ENCODE measurements at places on chromosomes 7 and 10.

DNA sequence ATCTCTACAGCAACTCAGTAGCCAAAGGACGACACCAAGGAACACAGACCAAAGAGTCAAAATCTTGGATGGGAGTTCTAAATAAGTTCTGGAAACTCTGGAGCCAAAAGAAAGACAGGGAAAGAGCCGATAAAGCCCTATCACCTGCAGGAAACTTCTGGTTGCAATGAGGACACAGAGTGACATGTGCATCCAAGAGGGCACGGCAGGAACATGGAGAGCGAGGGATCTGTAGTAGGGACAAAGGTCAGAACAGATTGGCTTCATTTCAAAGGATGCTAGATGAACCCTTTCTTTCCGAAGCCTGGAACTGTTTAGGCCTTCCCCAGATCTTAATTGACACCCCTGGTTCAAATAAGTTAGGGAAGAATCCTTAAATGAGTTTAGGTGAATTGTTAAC lies 39.5 kb downstream of the CACNA2D1 start:
- DNase-seq = no peak

GRCh38 chr7:140611641-140612040 lies 29.0 kb downstream of the DENND2A start:
- DNase-seq = no peak

- no peak for DNase-seq
Observed at GRCh38 chr10:126390324-126390723, 2.0 kb upstream of the ADAM12 start.

GRCh38 chr7:39035156-39035555 lies 57.4 kb downstream of the POU6F2 start:
- no peak for DNase-seq

GRCh38 chr10:122632031-122632430 lies 67.6 kb downstream of the C10orf120 start:
- no peak for DNase-seq

- no peak for DNase-seq
Observed at GRCh38 chr10:21020545-21020944, 123.4 kb upstream of the NEBL start.

GRCh38 chr10:122530177-122530576 lies 30.4 kb upstream of the DMBT1 start:
- no peak for DNase-seq

- DNase-seq = no peak
Observed at GRCh38 chr7:91353848-91354247, 89.6 kb downstream of the FZD1 start.

DNA sequence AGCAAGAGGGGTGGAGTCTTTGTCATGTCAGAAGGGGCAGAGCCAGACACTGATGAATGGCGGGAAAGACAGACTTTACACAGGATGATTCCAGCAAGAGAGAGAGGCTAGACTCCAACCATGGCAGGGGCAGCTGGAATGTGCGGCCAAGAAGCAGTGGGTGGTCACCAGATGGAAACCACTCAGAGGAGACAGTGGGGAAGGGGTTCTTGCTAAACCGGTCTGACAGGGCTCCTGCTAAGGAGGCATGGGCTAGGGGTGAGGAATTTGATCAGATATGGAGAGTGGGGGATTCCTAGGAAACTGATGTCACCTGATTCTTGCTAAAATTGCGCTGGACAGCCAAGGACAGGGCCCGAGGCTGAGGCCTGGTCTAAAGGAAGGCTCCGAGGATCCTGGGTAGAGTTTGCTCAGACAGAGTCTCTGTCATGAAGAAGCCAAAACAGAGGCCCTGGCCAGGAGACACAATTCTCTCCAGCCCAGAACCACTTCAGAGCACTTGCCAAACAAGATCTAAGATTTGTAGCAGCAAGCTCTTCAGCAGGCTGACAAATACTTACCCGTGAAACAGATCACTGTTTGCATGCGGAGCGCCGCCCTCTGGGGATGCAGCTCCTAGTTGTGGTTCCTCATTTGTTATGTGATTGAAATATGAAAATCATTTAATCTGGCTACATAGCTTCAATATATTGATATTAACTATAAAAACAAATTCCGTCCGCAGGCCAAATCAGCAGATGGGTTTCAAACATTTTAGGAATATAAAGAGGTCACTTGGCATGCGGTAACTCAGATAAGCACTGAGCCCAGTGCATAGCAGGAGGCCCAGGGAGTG lies 377.0 kb downstream of the TCERG1L start:
- no peak for DNase-seq

- no peak for DNase-seq
Observed at GRCh38 chr10:5135581-5135980, 41.4 kb downstream of the AKR1C3 start.

- DNase-seq = no peak
Observed at GRCh38 chr7:55520426-55521140, 51.7 kb downstream of the VOPP1 start.

GRCh38 chr7:8433477-8434289 lies at the start of gene NXPH1:
Gene NXPH1, plus strand, starts transcription at chr7:8433609.
- no peak for DNase-seq

GRCh38 chr7:131105799-131106680 lies 221.6 kb upstream of the MKLN1 start:
- peak; percentile 60 for DNase-seq

- no peak for DNase-seq
Observed at GRCh38 chr10:78849115-78849514, 219.7 kb upstream of the ZMIZ1 start.
